ENCODE measurements at places on chromosomes 13 and 19.

GRCh38 chr13:23321535-23322241, 111.8 kb downstream of the SACS start:
- DNase-seq, result no peak

DNA sequence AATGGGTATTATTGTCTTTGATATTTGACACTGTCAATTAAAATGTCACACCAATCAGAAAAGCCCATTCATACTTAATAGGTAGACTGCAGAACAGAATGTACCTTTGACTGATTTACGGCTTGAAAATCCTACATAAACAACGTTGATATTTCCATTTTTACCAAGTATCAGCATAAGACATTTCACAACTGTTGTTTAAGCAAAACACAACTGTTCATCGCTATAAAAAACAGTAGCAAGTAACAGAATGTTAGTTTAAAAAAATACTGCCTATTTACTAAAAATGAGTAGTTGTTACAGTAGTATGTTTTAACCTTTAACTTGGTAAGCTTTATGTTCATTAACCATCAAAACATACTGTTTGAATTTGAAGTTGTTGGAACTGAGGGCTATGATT, 1096.6 kb downstream of the PCDH17 start:
- no peak for DNase-seq

DNA sequence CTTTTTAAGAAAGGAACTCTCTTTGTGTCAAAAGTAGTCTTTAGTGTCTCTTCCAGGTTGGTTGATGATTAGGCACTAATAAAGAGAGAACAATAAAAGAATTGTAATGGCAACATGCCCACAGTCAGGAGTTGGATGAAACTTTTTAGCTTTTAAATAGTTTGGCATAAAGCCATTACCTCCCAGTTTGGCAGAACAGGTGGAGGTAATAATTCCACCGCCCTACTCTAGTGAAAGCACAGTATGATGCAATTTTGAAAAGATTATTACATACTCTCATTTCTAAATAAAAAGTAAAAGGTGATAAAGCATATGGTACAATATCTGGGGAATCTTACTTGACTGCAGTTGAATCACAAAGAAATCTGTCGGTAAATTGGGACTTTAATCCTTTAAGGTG, 497.6 kb downstream of the SUCLA2 start:
- DNase-seq, result no peak

GRCh38 chr19:30857966-30858490, 485.8 kb downstream of the ZNF536 start:
- no peak for DNase-seq

- no peak for DNase-seq
Measured at GRCh38 chr19:41606215-41606837, 20.5 kb downstream of the CEACAM4 start.

- peak; percentile 92 for DNase-seq
Measured at GRCh38 chr19:51407511-51408131, 9.8 kb downstream of the SIGLEC10 start.

DNA sequence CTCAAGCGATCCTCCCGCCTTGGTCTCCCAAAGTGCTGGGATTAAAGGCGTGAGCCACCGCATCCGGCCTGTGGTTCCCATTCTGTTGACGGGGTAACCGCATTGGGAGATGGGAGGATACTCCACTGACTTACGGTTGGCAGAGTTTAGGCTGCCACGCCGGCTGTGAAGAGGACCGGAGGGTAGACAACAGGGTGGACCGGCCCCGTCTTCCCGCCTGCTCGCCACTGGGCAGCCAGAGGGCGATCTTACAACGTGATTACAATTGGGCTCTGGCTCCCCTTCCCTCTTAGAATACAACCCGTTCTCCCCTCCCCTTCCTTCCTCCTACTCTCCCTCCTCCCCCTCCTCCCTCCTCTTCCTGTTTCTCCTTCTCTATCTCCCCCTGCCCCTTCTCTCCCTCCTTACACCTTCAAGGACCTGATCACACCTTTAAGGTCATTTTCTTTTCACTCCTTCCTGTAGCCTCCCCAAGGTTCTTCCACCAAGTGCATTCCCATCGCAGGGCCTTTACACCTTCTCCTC, 957 bp upstream of the CCDC194 start:
- peak; percentile 66 for DNase-seq

GRCh38 chr13:29515372-29515771, 80.1 kb downstream of the SLC7A1 start:
- no peak for DNase-seq

- DNase-seq, result no peak
Measured at GRCh38 chr13:110334841-110335490, 27.9 kb downstream of the COL4A2 start.

- DNase-seq, result no peak
Measured at GRCh38 chr13:77733674-77734073, 36.2 kb downstream of the SLAIN1 start.

GRCh38 chr13:88754141-88754540, 1083.0 kb downstream of the SLITRK5 start:
- no peak for DNase-seq

DNA sequence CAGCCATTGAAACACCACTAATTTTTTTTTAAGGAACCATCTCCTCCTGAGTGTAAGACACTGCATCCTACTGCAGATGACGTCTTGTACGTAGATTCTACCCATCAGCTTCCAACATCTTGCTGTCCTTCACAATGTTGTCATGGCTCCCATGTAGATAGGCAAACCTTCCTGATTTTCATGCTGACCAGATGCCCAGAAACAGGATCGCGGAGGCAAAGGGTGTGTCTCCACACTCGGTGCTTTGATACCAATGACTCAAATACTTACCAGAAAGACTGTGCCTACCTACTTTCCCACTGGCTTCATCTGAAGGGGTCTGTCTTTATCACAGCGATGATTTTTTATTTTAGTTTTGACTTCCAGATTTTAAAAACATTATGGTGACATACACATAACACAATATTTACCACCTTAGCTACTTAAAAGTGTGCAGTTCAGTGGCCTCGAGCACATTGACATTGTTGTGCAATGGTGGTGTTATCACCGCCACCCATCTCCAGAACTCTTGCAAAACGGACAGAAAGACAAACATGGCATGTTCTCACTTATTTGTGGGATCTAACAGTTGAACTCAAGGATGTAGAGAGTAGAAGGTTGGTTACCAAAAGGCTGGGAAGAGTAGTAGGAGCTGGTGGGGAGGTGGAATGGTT, 94.0 kb upstream of the PEG3 start:
- no peak for DNase-seq

- DNase-seq, result no peak
Measured at GRCh38 chr19:6501740-6502648, at the start of gene TUBB4A. TSS of gene TUBB4A (minus strand) at chr19:6502309. CDS start at chr19:6502212, 97 bp downstream.

- peak; percentile 4 for DNase-seq
Measured at GRCh38 chr13:59451236-59451635, 712.5 kb downstream of the DIAPH3 start.

GRCh38 chr19:48735031-48735615, 5.3 kb downstream of the RASIP1 start:
- no peak for DNase-seq

- DNase-seq, result no peak
Measured at GRCh38 chr13:102401265-102401664, 583 bp downstream of the FGF14 start.

- no peak for DNase-seq
Measured at GRCh38 chr13:71148396-71148795, 718.6 kb downstream of the DACH1 start.

GRCh38 chr19:52992109-52993004, 21.4 kb upstream of the ERVV-1 start:
- DNase-seq, result no peak

DNA sequence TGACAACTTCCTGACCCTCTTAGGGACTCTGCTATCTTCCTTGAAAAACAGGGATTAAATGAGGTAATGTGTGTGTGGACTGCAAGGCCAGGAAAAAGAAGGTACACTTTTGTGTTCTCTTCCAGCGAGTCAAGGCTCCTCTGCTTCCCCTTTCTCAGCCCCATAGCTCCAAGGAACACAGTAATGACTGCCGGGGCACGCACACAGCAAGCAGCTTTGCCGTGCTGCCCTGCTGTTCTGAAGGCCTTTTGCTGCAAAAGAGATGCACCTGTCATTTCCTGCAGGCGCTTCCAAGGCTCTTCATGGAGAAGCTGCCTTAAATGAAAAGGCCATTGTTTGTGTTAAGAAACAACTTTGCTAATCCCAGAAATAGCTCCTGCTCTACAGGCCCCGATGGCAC, 84.6 kb downstream of the CYSLTR2 start:
- DNase-seq, result no peak

DNA sequence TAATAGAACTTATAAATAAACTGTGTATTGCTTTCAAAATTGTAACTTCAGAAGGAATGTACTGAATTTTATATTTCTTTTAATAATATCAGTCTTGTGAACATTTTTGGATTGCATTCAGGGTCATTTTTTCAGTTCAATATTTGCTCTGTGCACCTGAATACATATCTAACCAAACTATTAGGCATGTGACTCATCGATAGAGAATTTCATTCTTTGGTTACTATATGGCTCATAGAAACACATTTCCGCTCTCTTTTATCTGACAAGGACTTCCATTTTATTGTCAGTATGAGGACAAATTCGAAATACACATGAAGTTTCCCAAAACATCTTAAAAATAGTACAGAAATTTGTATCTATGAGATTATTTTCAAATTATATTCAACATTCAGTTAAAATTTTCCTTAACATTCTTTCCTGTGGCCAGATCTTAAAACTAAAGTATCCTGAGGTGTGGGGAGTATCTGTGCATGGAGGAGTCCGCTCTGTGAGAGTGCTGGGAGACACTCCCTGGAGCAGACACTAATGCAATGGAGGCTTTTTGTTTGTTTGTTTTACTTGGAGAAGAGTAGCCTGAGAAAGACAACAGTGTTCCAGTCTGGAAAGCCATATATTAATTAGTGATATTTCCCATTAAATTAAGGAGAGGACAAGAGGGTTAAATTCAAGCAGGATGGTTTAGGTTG, 483.6 kb downstream of the PCDH20 start:
- DNase-seq, result no peak

- peak; percentile 44 for DNase-seq
Measured at GRCh38 chr13:72565893-72566292, 161.5 kb downstream of the MZT1 start.

DNA sequence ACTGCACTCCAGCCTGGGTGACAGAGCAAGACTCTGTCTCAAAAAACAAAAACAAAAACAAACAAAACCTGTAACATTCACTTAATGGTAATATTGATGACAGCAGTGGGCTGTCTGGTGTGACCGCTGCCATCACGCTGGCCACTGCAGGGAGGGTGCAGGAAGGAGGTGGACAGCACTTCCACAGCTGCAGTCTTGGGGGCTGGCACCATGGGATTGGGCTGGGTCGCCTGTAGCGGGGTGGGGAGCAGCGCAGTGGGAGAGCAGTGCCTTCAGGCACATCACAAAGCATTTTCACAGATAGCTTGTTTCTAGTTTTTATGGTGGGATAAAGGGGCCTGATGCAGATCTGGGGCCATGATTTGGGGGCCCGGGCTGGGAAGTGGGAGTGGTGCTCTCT, 5.3 kb downstream of the IGFL4 start:
- DNase-seq, result no peak

DNA sequence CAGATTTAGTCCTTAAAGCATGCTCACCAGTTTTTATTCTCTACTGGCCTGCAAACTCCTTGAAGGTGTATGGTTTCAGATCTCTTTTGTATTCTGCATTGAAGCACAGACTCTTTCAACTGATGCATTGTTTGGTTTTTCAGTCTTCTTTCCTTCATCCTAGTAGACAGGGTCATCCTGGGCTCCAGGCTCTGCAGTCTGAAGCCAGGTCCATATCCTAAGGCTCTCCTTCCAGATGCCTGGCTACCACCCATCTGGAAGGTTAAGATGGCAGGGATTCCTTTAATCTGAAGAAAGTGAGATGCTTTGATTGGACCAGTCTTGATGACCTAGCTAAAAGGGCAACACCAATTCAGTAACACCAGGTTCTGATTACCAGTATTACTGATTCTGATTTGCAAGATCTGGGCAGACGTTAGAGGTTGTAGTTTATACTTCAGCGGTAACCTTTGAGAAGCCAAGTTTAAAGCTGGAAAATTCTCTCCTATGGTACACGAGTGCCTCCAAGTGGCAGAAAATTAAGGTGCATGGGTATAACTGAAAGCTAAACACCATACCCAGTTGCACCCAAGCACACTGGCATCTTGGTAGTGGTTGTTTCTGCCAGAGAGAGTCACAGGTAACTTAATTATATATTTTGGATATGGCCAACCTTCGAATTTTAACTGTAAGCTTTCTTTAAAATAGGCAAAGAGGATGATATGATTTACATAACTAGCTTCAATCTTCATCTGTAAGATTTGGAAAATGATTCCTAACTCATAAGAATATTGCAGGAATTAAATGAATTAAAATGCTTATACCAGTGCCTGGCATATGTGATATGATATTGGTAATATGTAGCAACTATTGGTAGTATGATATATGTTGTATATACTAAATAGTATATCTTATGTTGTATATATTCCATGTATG, 1651.9 kb upstream of the MIR17HG start:
- DNase-seq, result peak; percentile 29

GRCh38 chr19:35992907-35993765, 1.9 kb upstream of the SDHAF1 start:
- no peak for DNase-seq

- no peak for DNase-seq
Measured at GRCh38 chr13:31588893-31589292, 150.4 kb upstream of the RXFP2 start.

DNA sequence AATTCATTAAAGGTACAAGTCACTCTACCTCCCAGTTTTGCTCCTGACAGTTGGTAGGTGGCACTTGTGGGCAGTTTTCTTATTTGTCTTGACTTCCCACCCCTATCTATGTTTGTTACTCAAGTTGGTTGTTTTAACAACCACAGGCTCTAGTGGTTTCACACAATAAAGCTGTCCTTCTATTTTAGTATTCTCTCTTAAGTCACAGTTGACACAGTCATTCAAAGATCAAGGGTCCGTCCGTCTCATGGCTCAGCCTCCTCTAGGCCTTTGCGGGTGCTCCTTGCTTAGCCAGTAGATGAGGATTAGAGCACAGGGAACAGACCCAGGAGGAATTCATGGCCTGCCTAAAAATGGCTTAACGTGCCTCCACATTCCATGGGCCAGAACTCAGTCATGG, 573.7 kb downstream of the IRS2 start:
- DNase-seq, result no peak

GRCh38 chr13:32001769-32002168, 29.8 kb upstream of the FRY start:
- no peak for DNase-seq

GRCh38 chr19:28130066-28130511, 1082.9 kb downstream of the UQCRFS1 start:
- DNase-seq, result no peak

DNA sequence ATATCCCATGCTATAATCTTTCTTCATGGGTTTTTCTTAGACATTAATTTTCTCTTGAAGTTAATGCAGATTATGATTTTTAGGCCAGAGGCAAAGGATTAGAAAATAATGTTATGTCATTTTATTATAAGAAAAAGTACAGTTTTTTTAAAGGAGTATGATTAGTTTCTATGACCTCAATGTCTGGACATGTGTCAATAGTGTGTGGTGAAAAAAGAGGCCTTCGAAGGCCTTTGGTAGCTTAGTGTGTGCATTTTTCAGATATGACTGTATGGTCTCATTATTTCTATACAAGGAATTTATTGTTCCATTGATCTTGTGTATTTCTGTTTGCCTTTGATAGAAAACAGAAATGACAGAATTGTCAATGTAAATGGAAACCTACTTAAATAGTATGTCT, 195.6 kb downstream of the GPC5 start:
- DNase-seq, result no peak

Measured in AML-193 (cell line).